Naive thymus-derived CD4-positive, alpha-beta T cell (primary cell): ENCODE measurements at places on chromosomes 16 and 17. TPM values are rescaled to one million over a fixed set of nuclear protein-coding genes. Genes with fewer than 3 reads are reported as not detected.

The MEIOB gene
- total RNA-seq = not detected

The CDH8 gene
- not detected for total RNA-seq

The ZNF18 gene
- total RNA-seq = 10.4 TPM

The TERB1 gene
- total RNA-seq = 0.16 TPM

The NXPH3 gene
- total RNA-seq = not detected in 2 replicates

The NT5C3B gene
- total RNA-seq = 26.0 and 26.8 TPM in 2 replicates

The TNK1 gene
- 22.5 TPM for total RNA-seq

The CES3 gene
- total RNA-seq = 11.5 and 13.0 TPM in 2 replicates

The PRR29 gene
- 0.40 TPM for total RNA-seq

DNA sequence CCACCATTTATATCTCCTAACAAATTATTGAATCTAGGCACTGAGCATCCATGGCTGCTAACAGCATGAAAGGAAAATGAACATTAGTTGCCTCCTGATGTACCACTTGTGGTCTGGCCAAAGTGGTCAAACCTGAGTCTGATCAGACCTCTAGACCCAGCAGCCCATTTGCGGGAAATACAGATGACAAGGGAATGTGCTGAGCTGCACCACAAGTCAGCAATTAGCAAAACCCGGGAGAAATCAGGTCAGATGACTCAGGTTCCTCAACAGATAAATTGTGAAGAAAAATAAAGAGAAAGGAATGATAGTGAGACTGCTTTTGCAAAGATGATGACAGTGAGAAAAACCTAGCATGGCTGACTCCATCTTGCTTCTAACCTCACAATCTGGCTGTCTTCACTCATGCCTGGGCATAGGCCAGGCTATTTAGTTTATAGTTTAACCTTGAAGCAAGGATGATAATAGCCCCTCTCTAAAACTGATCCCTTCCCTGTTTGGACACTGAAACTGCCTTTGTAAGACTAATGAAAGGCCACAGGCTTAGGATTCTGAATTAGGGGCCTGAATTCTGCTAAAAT is 142.7 kb upstream of the ASIC2 start:
- no peak overlapping the region for H3K4me3 ChIP-seq
- no peaks in the 10 kb centered on the region for H3K27me3 ChIP-seq
- no peaks in the 10 kb centered on the region for H3K36me3 ChIP-seq
- H3K27ac ChIP-seq = no peak overlapping the region

GRCh38 chr16:67114793-67115192 is 5.1 kb downstream of the PHAF1 start:
- H3K4me1 ChIP-seq = peaks cover 5% of the 10 kb centered on the region
- no peak overlapping the region for H3K4me3 ChIP-seq
- H3K27me3 ChIP-seq = no peaks in the 10 kb centered on the region
- H3K36me3 ChIP-seq = peaks cover 13% of the 10 kb centered on the region

GRCh38 chr16:68636064-68636560 is 9.0 kb upstream of the CDH3 start:
- no peak overlapping the region for H3K27ac ChIP-seq
- no peaks in the 10 kb centered on the region for H3K36me3 ChIP-seq
- DNase-seq = no peak
- no peaks in the 10 kb centered on the region for H3K4me1 ChIP-seq
- H3K27me3 ChIP-seq = no peaks in the 10 kb centered on the region

- H3K36me3 ChIP-seq = no peaks in the 10 kb centered on the region
- H3K27me3 ChIP-seq = no peaks in the 10 kb centered on the region
- H3K4me1 ChIP-seq = peaks cover 16% of the 10 kb centered on the region
- no peak overlapping the region for H3K27ac ChIP-seq
- H3K4me3 ChIP-seq = no peak overlapping the region
- DNase-seq = no peak
These were observed 46.0 kb downstream of the BEAN1 start for GRCh38 chr16:66473051-66473571.

- H3K4me3 ChIP-seq = no peak overlapping the region
- no peak for DNase-seq
These were observed 12.4 kb downstream of the CSF3 start for GRCh38 chr17:40027614-40028012.

DNA sequence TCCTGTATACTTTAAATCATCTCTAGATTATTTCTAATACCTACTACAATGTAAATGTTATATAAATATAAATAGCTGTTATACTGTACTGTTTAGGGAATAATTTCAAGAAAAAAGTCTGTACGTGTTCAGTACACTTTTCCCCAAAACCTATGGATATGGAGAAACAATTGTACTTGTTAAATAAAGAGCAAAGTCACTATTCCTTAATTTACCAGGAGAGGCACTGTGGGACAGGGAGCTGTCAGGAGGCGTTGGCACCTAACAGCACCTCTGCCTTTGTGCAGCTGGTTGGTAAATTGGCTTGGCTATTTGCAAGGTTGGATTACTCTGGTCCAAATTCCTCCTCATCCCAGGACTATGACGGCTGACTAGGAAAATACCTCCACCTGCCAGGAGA is 28.0 kb downstream of the CRHR1 start:
- H3K36me3 ChIP-seq = no peaks in the 10 kb centered on the region
- H3K27me3 ChIP-seq = no peaks in the 10 kb centered on the region
- no peaks in the 10 kb centered on the region for H3K4me1 ChIP-seq

- no peak overlapping the region for H3K27ac ChIP-seq
- peaks cover 13% of the 10 kb centered on the region for H3K27me3 ChIP-seq
- H3K36me3 ChIP-seq = no peaks in the 10 kb centered on the region
These were observed 2.6 kb downstream of the WNT9B start for GRCh38 chr17:46853896-46854444.

GRCh38 chr16:71899171-71899570 is 3.8 kb downstream of the IST1 start:
- no peak for DNase-seq
- no peaks in the 10 kb centered on the region for H3K36me3 ChIP-seq
- no peak overlapping the region for H3K27ac ChIP-seq
- no peak overlapping the region for H3K4me3 ChIP-seq
- H3K4me1 ChIP-seq = peaks cover 35% of the 10 kb centered on the region

DNA sequence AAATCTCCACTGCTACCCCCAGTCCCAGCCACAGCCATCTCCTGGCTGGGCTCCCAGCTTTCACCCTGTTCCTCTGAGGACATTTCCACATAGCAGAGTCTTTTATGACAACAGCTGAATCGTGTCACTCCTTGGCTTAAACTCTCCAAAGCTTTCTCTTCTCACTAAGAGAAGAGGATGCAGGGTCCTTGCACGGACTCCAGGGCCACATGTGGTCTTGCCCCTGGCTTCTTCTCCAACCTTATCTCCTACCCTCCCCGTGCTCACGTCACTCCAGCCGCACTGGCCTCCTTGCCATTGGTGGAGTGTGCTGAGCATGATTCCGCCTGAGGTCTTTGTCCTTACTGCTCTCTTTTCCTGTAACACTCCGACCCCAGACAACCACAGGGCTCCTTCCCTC is 39.9 kb upstream of the CCDC182 start:
- H3K27ac ChIP-seq = no peak overlapping the region
- no peak overlapping the region for H3K4me3 ChIP-seq
- H3K4me1 ChIP-seq = no peaks in the 10 kb centered on the region
- DNase-seq = no peak

DNA sequence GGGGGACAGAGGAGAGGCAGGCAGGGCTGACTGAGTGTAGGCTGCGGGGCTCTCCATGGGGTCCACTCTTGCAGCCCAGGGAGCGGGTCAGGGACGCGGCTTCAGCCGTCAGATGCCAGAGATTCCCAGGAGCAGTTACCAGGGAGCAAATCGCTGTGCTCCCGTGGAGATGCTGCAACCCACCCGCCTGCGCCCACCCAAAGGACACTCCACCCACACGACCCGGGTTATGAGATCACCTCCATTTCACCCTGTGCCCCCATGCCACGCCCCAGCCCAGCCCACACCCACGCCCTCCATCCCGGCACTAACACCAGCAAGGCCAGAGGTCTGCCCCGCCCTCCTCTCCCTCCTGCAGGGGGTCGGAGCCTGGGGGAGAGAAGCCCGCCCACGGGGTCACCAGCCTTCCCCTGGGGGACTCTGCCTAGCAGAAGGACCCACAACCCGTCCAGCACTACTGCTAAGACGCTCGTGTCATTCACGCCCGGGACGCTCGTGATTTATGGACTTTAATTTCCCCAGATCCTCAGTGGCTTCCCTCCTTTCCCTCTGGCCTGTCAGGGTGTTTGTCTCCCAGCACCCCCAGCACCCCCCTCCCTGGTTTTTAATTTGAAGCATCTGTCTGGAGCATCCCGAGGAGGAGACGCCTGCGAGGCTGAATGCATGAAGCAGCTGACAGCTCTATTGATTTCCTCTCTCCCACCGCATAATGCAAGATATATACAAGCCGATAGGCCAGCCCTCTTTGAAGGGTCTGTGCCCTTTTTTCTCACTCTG is 6.7 kb upstream of the RPL38 start:
- no peak for DNase-seq
- H3K4me3 ChIP-seq = no peak overlapping the region
- H3K27ac ChIP-seq = no peak overlapping the region
- peaks cover 3% of the 10 kb centered on the region for H3K4me1 ChIP-seq

GRCh38 chr17:21297026-21297520 is 12.6 kb downstream of the MAP2K3 start:
- DNase-seq = no peak
- H3K4me1 ChIP-seq = no peaks in the 10 kb centered on the region
- no peak overlapping the region for H3K4me3 ChIP-seq
- H3K27ac ChIP-seq = no peak overlapping the region

DNA sequence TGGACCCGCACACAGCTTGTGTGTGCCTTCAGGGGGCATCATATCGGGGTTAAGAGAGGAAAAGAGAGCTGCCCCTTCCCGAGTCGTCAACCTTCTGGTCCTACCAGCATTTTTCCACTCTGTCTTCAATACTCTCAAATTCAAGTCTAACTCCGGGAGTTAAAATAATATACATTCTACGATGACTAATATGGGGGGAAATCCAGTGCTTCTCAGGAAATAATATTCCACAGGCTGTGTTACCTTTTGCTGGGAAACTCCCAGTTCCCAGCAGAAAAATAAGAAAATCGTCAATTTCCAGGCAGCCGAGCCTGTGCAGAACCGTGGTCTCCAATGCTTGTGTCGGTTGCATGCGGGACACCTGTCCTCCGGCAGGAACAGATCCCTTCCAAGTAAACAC is 105.0 kb upstream of the FOXF1 start:
- no peak overlapping the region for H3K4me3 ChIP-seq
- H3K4me1 ChIP-seq = no peaks in the 10 kb centered on the region
- no peaks in the 10 kb centered on the region for H3K27me3 ChIP-seq
- H3K27ac ChIP-seq = no peak overlapping the region

- peaks cover 3% of the 10 kb centered on the region for H3K4me1 ChIP-seq
- no peak overlapping the region for H3K4me3 ChIP-seq
- H3K27ac ChIP-seq = no peak overlapping the region
- no peaks in the 10 kb centered on the region for H3K27me3 ChIP-seq
These were observed 28.5 kb downstream of the ARHGAP17 start for GRCh38 chr16:24986512-24987303.

- H3K36me3 ChIP-seq = no peaks in the 10 kb centered on the region
- no peaks in the 10 kb centered on the region for H3K4me1 ChIP-seq
- no peak overlapping the region for H3K27ac ChIP-seq
- no peaks in the 10 kb centered on the region for H3K27me3 ChIP-seq
- DNase-seq = no peak
- H3K4me3 ChIP-seq = no peak overlapping the region
These were observed 40.8 kb upstream of the BPTF start for GRCh38 chr17:67784364-67785121.

DNA sequence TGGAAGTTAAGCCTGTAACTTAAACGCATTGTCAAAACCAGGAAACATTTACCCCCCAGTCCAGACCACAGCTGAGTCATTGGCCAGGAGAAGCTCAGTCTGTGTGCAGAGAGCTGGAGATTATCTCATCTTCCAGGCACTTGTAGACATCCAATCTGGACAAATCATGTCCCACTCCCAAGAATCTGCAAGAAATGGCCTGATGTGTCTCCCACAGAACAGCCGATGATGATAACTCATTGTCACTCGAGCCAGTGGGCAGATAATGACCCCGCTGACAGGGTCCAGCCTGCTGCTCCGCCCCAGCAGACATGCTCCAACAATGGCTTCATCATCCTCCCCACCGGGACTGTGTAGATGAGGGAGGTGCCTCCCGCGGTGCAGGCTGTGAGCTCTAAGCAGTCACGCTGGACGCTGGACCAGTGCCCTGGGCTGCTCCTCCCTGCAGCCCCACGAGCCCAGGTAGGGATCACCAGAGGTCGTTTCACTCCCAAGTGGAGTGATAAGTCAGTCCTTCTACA is 322.5 kb downstream of the C16orf95 start:
- no peaks in the 10 kb centered on the region for H3K27me3 ChIP-seq
- DNase-seq = no peak
- no peaks in the 10 kb centered on the region for H3K36me3 ChIP-seq
- no peaks in the 10 kb centered on the region for H3K4me1 ChIP-seq

- no peak overlapping the region for H3K27ac ChIP-seq
- H3K4me3 ChIP-seq = no peak overlapping the region
- H3K27me3 ChIP-seq = no peaks in the 10 kb centered on the region
- DNase-seq = no peak
- peaks cover 4% of the 10 kb centered on the region for H3K4me1 ChIP-seq
- no peaks in the 10 kb centered on the region for H3K36me3 ChIP-seq
These were observed 8.9 kb downstream of the HID1 start for GRCh38 chr17:74963656-74964055.

GRCh38 chr16:49015225-49015592 is 266.4 kb downstream of the CBLN1 start:
- no peaks in the 10 kb centered on the region for H3K4me1 ChIP-seq
- no peak overlapping the region for H3K27ac ChIP-seq
- no peak overlapping the region for H3K4me3 ChIP-seq
- DNase-seq = no peak
- H3K36me3 ChIP-seq = no peaks in the 10 kb centered on the region

- no peaks in the 10 kb centered on the region for H3K4me1 ChIP-seq
- H3K27me3 ChIP-seq = no peaks in the 10 kb centered on the region
- DNase-seq = no peak
- H3K27ac ChIP-seq = no peak overlapping the region
- H3K36me3 ChIP-seq = no peaks in the 10 kb centered on the region
- H3K4me3 ChIP-seq = no peak overlapping the region
These were observed 21.1 kb upstream of the TFAP4 start for GRCh38 chr16:4293822-4294457.

DNA sequence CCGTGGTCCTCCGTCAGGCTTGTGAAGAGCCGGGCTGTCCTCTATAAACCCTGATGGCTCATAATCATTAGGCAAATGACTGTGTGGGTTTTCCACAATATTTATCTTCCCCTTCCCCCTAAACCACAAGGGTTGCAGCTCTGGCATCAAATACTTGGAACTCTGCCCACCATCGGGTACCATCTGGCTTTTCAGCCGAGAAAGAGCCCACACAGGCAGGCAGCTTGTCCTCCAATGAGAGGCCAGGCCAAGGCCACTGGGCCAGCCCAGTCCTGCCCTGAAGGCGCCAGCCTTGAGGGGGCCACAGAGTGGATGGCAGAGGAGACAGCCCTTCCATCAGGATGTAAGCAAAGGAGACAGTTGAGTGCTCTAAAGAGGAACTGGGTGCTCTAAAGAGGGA is 31.8 kb upstream of the NAT9 start:
- no peak overlapping the region for H3K27ac ChIP-seq
- no peak overlapping the region for H3K4me3 ChIP-seq
- H3K27me3 ChIP-seq = no peaks in the 10 kb centered on the region
- no peak for DNase-seq
- no peaks in the 10 kb centered on the region for H3K4me1 ChIP-seq

GRCh38 chr16:26985100-26986065 is 81.3 kb upstream of the C16orf82 start:
- no peak overlapping the region for H3K4me3 ChIP-seq
- H3K27ac ChIP-seq = no peak overlapping the region
- no peaks in the 10 kb centered on the region for H3K4me1 ChIP-seq
- no peaks in the 10 kb centered on the region for H3K27me3 ChIP-seq
- no peaks in the 10 kb centered on the region for H3K36me3 ChIP-seq
